ENCODE measurements at places on chromosomes 12 and 14.

- DNase-seq, result no peak
Measured at GRCh38 chr12:98990648-98991047, 345.6 kb downstream of the APAF1 start.

- no peak for DNase-seq
Measured at GRCh38 chr12:23290627-23291330, 658.7 kb downstream of the SOX5 start.

GRCh38 chr12:91091916-91092715 lies 19.2 kb downstream of the LUM start:
- DNase-seq, result no peak

DNA sequence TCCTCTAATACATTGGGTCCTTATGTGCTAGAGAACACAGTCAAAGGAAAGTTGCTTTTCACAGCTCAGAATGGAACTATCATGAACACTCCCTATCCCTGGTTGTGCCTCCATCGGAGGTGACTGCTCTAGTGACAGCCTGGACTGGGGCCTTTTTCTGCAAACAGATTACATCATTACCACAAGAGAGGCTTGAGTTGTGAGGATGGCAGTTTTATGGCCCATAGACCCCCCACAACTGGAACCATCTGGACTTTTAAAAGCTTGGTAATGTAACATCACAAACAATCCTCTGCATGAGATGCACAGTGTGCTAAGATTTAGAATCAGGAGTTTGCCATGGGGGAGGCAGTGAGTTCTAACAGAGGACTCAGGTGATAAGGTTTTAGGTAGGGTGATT lies 46.6 kb upstream of the WSCD2 start:
- no peak for DNase-seq

DNA sequence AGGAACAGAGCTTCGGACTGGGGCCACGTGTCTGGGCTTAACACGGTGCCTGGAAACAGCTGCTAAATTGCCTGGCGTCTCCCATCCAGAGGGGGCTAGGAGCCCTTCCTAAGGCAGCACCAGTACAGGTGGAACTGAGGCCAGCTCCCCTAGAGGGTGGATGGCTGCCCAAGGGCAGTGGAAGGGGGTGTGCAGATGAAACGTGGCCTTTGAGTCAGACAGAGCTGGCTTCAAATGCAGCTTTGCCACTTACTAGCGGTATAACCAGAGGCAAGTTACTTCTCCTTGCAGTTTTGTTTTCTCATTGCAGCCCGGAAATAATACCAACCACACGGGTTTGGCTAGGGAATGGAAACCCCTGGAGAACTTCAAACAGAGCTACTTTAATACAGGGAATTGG lies 59.3 kb upstream of the SLC24A4 start:
- DNase-seq, result no peak

DNA sequence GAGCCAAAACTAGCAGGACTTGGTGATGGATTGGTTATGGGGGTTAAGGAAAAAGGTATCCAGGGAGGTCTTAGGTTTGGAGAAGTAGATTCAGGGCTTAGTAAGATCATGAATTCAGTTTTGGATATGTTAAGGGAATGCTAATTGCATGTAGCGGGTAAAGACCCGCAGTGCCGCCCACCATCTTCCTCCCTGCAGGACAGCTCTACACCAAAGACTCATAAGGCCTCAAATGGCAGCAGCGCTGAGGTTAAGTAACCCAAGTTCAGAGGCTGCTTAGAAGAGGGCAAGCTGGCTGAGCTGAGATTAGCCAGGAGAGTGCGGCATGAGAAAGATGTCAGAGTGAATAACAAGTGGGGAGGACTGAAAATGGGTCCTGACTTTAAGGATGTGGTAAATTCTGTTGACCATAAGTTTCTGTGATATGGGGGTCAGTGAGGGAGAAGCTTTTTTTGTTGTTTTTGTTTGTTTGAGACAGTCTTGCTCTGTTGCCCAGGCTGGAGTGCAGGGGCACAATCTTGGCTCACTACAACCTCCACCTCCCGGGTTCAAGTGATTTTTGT lies 26.2 kb downstream of the RAD9B start:
- no peak for DNase-seq

- no peak for DNase-seq
Measured at GRCh38 chr12:107983756-107984472, 145.2 kb upstream of the WSCD2 start.

GRCh38 chr12:100266585-100266834 lies 369 bp downstream of the DEPDC4 start:
- DNase-seq, result no peak

DNA sequence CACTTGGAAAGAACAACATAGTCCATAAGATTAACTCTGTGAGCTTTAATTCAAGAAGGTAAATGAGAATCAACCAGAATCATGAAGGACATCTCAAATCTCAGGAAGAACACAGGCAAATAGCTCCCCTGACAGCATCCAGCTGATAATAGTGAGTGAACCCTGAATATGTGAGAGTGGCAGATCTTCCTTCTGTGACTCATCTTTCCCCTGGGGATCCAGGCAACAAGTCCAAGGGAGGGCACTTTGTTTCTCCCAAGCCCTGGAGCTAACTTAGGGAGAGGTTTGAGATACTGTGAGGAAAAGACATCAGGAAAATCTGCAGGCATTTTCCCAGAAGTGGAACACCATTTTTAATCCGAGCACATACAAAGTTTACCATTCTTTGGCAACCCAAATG lies 763.9 kb upstream of the MGAT4C start:
- DNase-seq, result no peak

- DNase-seq, result no peak
Measured at GRCh38 chr12:25529738-25530137, 23.3 kb downstream of the LMNTD1 start.

- DNase-seq, result no peak
Measured at GRCh38 chr12:90079529-90080210, 371.0 kb upstream of the ATP2B1 start.

- no peak for DNase-seq
Measured at GRCh38 chr12:95415451-95415850, 58.5 kb upstream of the METAP2 start.

Data from left lobe of liver (tissue), 2 donors.